ENCODE measurements at places on chromosomes 2 and 18. TPM values are rescaled to one million over a fixed set of nuclear protein-coding genes. Genes with fewer than 3 reads are reported as not detected.

DNA sequence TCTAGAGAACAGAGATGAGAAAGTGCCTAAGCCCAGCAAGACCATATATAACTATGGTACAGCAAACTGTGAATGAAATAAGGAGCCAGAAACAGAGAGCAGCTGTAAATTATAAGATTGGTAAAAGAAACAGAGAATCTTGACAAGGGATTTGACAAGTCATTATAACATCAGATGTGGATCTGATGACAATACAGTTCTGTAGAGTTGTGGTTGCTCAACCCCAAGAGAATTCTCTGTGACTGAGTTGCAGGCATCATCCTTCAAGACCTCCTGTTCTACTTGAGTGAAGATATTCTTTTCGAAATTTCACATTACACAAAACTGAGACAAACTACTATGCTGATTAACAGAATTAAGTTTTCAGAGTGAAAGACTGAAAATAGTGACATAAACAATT is 343.1 kb upstream of the SLC39A10 start:
- no peak for DNase-seq

Gene FZD7
- total RNA-seq = 16.8 TPM

GRCh38 chr2:218319813-218320365 is 27.6 kb upstream of the TMBIM1 start:
- DNase-seq = no peak

DNA sequence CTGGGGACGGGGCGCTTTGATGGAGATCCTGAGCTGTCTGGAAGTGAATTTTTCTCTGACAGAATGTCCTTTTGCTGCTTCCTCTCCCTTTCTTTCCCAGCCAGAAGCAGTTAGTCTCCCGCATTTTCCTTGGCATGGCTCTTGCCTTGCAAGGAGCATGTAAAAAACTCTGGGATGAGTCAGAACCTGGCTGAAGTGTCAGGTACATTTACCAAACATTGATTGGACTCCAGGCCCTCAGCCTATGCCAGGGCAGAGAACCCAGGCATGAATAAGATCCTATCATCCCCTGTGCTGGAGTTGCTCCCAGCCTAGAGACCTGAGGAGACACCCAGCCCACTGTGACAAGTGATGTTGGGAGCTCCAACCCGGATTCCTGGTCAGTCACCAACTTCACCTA is 21.6 kb downstream of the STON1 start:
- no peak for DNase-seq
